ENCODE measurements at places on chromosomes 5 and 9. TPM values are rescaled to one million over a fixed set of nuclear protein-coding genes. Genes with fewer than 3 reads are reported as not detected.
A peak's percentile ranks its signal among the peaks of the same experiment; 100 is the strongest.

GRCh38 chr9:94825611-94825958 is 99.1 kb downstream of the AOPEP start:
- no peak for DNase-seq

Gene WDR38
- not detected for total RNA-seq

Gene FBXO4
- 10.5 TPM for total RNA-seq

Gene C5orf58
- total RNA-seq = not detected

GRCh38 chr9:5743109-5743508 is 89.8 kb downstream of the ERMP1 start:
- no peak for DNase-seq

Gene OR2V1
- not detected for total RNA-seq

DNA sequence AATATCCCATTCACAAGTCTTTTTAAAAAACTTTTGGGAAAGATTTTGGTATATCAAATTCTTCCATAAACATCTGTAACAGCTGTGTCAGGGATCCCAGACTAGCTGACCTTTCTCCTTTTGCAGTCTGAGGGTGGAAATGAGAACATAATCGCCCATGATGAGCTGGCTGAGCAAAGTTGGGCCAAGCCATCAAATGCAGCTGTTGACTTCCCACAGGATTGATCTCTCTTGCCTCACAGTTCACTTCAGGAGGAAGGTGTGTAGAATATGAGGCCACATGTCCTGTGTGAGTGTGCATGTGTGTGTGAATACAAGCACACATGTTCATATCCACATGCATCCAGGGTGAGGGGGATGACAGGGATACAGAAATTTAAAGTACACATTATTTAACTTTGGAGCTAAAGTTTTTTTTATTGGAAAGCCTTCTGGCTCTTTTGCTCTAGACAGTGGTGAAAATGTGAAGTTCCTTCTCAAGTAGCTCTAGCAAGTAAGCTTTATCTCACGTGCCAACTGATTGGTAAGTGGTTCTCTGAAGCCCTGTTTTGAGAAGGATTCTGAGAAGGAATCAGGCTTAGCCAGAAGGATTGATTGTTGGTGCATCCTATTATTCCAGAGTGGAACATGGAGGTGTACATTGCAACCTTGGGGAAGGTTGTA is 468.8 kb upstream of the DMAC1 start:
- DNase-seq = peak; percentile 17

DNA sequence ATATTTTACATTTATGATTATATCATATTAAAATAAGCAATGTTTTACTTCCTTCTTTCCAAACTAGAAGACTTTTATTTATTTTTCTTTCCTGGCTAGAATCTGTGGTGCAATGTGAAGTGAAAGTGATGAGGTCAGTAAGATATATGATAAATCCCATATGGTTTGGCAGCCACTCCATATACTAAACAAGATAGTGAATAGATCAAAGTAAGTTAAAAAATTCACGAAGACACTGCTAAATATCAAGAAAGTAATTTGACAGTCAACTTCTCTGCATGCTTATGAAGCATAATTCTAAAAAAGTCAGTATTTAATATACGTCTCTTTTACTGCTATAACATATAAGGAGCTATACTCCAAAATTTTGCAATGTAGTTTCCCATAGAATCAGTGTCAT is 972.8 kb downstream of the DTWD2 start:
- no peak for DNase-seq

DNA sequence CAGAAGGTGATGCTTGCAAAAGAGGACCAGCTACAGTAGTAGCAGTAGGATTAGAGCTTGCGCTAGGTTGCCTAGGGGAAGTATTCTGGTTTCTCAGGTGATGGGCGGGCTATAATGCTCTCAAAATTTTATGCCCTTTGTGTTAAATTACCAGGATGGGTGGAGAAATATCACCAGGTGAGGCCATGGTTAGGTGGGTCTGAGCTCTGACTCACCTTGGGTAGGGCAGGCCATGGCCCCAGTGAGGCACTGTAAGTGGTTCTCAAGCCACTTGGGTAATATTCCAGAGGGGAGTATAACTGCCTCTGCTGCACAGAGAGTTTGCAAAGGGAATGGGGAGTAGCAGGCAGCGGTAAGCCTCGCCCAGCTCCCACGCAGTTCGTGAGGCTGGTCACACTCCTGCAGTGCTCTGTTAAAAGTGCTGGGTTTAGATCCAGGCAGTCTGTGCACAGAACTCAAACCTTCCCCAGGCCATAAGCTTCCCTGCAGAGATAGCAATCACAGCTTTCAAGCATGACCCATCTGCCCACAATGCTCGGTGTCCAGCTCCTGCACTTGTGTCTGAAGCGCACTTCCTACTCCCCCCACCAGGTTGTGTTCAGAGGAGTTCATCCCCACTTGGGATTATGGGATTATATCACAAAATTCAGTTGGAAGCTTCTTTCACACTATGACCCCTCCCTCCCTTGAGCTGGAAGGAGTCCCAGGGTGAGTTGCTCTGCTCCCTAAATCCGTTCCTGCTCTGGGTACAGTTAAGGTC is 575.0 kb downstream of the CHSY3 start:
- DNase-seq = no peak

DNA sequence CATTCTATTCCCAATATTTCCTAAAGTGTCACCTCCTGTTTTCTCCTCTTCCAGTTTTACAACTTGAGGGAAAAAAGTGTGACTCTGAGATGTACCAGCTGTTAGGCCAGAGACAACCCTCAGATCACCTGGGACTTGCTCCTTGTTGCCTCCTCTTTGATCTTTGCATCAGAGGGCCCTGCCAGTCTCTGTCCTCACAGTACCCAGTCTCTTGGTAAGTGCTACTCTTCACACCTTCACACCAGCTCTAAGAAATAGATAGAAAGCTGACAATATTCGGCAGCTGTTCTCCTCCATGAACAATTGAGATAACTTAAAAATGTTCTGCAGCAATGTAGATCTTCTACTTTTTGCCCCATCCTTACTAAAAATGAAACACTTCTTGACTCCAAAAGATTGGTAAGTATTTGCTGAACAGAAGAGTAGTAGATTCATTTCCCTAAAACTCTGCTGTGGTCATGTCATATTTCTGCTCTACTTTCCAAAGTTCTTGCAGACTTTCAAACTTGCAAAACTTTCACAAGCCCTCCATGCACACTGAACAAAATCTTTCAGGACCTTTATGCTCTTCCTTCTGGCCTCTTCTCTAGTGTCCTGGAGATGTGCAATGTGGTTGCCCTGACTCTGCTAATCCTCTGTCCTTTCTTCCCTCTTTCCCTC is 188.6 kb downstream of the SNX18 start:
- no peak for DNase-seq

GRCh38 chr5:143495110-143495509 is 91.6 kb upstream of the NR3C1 start:
- peak; percentile 69 for DNase-seq

Gene PCDHA1
- total RNA-seq = 0.09 TPM

DNA sequence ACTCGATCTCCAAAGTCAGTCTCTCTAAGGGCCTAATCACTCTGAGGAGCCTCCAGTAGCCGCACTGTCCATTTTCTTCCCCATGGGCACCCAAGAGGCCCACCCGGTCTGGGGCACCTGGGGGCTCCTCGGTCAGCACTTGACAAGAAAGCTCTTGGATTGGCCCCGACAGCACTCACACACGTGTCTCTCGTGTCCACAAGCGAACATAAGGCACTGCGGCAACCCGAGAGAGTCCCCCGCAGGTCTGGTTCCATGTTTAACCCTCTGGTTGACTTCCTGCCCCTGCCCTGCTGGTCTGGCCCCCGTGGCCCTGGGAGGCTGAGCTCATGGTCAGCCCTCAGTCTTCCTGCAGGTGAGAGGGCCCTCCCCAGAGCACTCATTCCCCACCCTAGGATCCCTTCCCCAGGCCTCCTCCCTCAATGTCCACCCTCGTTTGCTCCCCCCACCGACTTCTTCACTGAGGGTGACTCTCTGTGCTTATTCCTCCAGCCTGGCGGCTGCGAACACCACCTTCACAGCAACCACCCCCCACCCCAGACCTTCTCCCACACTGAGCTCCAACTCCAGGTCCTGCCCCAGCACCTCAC is 16.3 kb upstream of the LRRC14B start:
- no peak for DNase-seq

DNA sequence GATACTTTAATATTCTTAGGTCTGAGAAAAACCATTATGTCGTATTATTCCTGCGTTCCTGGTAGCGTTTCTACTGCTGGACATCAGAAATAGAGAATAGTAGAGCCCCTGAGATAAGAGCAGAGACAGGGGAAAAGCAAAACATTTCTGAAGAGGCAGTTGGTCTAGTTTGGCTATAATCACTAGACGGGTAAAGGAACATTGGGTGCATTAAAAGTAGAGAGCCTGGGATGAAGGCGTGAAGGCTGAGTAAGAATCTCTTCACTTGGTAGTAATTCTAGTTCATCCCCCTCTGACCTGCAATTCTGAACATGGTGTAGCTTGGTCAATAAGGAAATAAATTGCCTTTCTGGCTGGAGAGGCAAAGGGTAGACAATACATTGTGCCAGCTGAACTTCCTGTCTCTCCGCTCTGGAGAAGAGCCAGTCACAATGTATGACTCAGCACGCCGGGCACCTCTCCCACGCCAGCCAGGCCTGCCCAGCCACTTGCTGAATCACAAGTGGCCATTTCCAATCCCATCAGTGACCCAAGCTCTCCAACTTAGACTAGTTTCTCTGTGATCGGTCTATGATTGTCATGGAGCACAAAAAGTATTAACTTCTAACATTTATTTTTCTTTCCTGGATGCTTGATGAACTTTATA is 75.4 kb downstream of the STK32A start:
- DNase-seq = peak; percentile 41

- no peak for DNase-seq
These were observed 191.1 kb downstream of the BNC2 start for GRCh38 chr9:16679327-16679821.

DNA sequence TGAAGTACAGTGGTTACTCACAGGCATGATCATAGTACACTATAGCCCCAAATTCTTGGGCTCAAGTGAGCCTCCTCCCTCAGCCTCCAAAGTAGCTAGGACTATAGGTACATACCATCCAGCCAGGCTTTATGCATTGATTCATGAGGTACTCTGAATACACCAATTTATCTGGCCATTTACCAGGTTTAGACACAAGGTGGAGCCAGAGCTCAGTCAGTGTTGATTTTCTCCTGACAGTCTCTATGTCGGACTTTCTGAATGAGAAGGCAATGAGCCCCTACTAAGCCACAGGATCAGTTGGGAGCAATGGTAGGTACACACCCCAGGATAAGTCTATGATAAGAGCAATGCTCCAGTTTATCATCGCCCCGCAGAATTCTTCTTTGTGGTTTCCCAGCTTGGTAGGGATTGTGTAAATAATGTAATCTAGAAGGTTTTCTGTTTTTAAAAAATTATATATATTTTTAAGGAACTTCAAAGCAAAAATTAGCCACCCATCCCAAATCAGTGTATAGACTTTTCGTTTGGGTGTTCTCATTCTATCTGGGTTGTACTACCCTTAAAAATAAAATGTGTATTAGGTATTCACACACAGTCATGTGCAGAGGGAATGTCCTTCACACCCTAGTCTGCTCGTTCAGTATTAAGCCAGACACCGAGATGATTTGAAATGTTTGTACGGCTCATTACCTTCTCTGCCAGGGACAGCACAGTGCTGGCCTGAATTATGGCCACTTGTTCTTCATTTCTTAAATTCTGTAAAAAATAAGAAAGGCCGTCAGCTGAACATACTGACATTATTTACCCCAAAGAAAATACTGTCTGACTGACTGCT is 118.4 kb upstream of the DPYSL3 start:
- peak; percentile 71 for DNase-seq
